ENCODE measurements at places on chromosomes 11 and 22.

DNA sequence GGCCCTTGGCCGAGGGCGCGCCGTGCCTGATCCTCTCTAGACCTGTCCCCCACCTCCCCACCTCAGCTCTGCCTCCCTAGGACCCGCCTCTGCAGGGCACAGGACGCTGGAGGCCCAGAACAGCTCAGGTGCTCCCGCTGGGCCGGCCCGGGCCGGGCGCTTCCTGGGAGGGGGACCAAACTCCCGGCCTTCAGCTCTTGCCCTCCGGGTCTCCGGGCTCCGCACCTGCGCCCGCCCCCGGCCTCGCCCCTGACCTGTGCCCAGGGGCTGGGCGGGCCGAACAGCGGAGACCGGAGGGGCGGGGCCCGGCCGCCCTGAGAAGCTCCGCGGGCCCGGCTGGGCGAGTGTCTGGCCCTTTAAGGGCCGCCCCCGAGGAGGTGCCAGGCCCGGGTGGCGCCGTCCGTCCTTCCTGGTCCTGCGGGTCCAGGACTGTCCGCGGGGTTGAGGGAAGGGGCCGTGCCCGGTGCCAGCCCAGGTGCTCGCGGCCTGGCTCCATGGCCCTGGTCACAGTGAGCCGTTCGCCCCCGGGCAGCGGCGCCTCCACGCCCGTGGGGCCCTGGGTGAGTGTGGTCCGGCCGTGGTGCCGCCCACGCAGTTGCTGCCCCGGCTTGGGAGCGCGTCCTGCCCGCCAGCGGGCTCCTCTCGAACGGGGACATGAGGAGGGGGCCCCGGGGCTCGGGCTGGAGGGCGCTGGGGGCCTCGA is at the start of gene SSH3:
TSS of gene SSH3 (plus strand) at position 399 of the 703 bp plus-strand sequence. CDS start at position 495, 96 bp downstream.
- peak; percentile 54 for DNase-seq

DNA sequence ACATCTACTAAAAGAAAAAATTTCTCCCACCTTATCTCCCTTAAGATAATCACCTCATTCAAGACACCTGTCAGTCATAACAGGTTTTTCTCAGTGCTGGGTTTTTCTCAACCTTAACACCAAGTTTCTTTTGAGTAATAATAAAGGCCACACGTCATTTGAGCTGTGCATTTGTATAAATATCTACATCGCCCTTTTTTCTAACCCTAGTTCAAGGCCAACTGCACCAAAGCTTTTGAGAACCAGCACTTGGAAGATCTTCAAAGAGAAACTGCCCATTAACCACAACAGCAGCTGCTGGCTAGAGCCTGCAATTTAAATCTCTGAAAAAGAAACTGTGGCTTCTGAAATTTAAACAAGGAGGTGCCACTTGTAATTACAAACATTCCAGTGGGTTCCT is 6.9 kb downstream of the CADM1 start:
- no peak for DNase-seq

DNA sequence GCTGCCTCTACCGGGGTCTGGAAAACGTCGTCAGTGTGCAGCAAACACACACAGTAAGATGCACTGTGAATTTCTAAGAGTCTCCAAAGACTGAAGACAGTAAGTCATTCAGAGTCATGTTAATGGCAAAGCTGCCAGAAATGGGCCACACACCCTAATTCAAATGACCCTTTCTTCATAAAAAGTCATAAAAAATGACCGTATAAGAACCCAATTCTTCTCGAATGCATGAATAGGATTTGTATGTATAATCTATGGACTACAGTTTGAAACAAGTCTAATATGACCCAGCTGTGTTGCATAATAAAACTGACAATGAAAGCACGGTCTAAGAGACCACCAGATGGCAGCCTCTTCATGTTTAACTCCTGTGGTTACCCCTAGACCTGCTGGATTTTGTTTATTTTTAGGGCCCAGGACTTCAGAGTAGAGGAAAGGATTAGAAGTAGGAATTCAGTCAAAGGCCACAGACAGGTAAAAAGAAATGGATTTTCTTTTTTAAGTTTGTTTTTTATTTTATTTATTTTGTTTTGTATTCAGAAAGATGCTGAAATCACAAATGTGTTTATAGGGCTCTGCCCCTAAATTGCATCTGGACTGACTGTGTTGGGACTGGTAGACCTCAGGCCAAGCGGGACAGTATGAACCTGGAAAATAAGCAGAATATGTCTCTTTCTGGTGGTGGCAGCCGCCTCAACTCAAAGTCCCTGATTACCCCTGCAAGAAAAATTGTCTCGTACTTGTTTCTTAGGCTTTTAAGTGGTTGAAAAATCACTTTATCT is 32.1 kb upstream of the SLC5A12 start:
- DNase-seq: peak; percentile 12

- no peak for DNase-seq
Observed at GRCh38 chr11:110435780-110436717, 6.3 kb downstream of the FDX1 start.

- no peak for DNase-seq
Observed at GRCh38 chr22:18077087-18077638, 627 bp upstream of the PEX26 start.

DNA sequence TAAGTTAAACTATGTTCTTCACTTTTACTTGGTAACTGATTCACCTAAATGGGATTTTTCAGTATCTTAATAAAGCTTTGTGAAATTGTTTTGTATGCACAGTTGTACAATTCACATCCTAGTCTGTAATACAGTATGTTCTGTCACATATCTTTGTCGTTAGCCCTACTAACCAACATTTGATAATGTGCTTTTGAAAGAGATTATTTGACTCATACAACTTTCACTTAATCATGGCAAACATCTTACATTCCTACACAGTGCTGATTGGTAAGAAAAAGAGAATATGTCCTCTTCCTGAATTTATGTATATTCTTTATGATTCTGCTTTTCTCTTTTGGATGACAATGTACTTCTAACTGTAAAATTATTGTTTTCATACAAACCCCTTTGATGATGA is 234.5 kb downstream of the METTL15 start:
- DNase-seq: no peak

DNA sequence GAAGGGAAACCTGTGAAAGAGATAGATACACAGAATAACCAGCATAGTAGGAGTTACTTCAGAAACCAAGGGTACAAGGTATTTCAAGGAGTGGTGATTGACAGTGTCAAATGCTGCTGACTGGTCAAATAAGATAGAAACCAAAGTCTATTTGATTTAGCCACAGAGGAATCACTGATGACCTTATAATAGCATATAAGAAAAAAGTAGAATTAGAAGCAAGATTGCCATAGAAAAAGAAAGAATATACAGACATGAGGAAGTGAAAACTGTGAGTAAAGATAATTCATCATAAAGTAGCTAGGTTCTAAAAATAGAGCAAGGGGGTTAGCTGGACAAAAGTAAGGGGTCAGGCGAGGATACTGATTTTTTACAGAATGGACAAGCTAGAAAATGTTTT is 14.2 kb downstream of the ZBTB44 start:
- no peak for DNase-seq

- no peak for DNase-seq
Observed at GRCh38 chr11:88799771-88800500, 265.8 kb downstream of the GRM5 start.

DNA sequence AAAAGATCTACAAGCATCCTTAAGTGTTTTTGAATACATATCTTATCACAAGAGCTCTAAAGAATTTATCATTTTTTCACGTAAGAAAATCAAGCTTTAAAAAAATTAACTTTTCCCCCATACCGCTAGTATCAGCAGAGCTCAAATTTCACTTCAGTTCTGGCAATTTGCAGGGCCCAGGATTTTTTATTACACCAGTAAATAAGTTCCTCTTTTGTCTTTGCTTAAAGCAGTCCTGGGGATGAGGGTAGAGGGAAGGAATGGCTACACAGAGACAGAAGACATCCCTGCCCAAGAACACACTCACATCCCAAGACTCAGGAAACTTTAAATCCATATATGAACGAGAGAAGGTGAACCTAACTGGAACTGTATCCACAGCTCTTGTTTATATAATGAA is 22.6 kb upstream of the SORL1 start:
- DNase-seq: no peak

- no peak for DNase-seq
Observed at GRCh38 chr22:28017859-28018258, 98.8 kb upstream of the PITPNB start.

DNA sequence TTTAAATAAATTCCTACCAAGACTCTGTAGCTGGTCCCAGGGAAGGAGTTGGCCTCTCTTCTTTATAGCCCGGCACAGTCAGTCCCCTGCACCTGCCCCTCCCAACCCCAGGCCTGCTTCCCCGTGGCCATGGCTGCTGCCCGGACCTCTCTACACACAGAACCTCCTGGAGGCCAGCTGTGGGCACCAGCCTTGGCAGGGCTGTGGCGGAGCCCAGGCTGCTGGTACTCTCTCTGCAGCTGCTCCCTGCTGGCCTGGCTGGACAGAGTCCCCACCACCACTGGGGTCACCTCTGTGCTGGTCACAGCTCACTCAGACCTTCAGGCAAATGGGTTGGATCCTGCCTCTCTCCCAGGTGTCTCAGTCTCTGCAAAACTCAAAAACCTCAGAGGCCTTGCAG is 69.3 kb downstream of the LRP5 start:
- DNase-seq: no peak

GRCh38 chr22:49236541-49237075 is 591.1 kb downstream of the BRD1 start:
- DNase-seq: no peak

DNA sequence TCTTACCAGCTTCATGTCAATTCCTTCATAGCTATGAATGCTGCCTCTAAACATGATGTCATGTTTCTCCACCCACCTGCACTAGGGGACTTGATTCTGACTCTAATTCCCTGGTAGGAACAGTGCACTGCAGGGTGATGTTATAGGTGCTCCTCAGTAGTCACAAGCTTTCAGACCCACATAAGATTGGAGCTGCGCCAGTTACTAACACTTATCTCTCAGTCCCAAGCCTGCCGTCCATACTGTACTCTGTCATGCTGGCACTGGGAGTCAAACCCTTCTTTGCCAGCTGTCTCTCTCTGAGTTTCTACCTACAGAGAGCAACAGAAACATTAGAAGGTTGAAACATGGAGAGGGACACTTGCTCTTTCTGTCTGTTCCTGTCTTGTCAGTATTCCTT is 5.5 kb downstream of the OR56A1 start:
- no peak for DNase-seq

- DNase-seq: no peak
Observed at GRCh38 chr11:19435306-19435989, 194.7 kb upstream of the E2F8 start.

DNA sequence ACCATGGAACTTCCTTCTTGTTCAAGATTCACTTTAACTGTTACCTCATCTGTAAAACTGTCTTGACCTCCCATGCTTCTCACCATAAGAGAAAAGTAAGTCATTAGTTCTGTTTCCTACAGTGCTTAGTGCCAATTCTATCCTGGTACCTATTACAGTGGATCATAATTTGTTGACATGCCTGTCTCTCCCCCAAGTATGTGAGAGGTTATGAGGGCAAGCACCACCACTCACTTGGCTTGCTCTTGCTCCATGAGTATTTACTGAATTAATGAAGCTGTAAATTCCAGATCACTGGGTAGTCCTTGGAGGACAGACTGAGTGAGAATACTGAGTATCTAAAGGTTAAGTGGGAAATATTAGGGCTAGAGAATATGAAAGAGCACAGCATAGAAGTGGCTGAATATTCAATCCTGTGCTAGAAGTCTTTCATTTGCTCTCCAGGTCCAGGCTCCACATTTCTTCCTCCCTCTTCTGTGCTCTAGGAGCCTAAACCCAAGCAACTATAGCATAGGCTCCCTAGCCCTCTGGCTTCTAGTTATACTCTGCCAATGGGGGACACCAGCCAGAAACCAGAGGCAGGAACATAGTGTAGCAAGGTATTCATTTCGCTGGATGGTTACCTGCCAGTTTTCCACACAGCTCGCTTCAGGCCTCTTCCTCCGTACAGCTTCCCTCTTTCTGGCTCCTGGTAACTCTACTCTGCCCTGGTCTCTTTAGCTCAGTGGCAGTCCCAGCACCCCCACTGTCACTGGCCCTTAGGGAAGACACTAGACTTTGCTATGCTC is 118.2 kb upstream of the SLC5A12 start:
- DNase-seq: no peak

DNA sequence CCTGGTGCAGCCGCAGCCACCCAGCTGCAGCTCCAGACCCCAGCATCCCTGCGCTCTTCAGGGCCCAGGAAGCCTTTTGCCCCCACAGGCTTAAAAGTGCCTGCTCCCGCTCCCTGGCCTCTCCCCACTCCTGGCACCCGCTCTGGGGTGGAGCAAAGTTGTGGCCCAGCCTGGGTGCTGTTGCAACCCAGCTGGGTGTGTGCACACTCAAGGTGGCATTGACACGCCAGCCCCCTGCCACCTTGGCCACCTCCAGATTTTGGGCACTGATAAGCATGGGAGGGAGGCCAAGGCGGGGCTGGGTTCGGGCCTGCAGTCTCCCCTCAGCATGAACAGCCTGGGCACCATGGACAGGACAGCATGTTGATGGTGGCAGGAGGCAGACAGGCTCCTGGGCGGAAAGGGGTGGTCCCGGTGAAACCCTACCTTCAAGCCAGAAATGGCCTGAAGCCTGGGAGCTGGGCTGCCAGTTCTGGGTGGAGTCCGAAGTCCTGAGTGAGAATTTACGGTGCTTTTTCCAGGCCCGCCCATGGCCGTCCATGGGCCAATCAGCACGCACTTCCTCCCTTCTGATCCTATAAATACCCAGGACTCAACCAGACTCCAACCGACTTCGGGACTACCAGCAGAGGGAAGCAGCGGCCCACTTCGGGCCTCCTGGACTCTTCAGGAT is 23.6 kb upstream of the RNASEH2C start:
- peak; percentile 9 for DNase-seq

- DNase-seq: no peak
Observed at GRCh38 chr11:114915871-114916805, 237.8 kb downstream of the NXPE2 start.

GRCh38 chr11:134069426-134070341 is 812 bp downstream of the JAM3 start:
- DNase-seq: no peak

GRCh38 chr11:112229746-112230433 is 3.7 kb downstream of the PTS start:
- DNase-seq: no peak
